Activated effector memory CD4-positive, alpha-beta T cell treated with anti-CD3 and anti-CD28 coated beads, Interleukin-2, amount 50 U/mL, for 16 hours (primary cell): ENCODE measurements at places on chromosomes 5 and 9.

- no peak for DNase-seq
These were observed 36.5 kb downstream of the SYK start for GRCh38 chr9:90838098-90838497.

- no peak for DNase-seq
These were observed 16.7 kb upstream of the SLC28A3 start for GRCh38 chr9:84357275-84357674.

- DNase-seq: no peak
These were observed 264.3 kb upstream of the KCNN2 start for GRCh38 chr5:114097570-114097969.

DNA sequence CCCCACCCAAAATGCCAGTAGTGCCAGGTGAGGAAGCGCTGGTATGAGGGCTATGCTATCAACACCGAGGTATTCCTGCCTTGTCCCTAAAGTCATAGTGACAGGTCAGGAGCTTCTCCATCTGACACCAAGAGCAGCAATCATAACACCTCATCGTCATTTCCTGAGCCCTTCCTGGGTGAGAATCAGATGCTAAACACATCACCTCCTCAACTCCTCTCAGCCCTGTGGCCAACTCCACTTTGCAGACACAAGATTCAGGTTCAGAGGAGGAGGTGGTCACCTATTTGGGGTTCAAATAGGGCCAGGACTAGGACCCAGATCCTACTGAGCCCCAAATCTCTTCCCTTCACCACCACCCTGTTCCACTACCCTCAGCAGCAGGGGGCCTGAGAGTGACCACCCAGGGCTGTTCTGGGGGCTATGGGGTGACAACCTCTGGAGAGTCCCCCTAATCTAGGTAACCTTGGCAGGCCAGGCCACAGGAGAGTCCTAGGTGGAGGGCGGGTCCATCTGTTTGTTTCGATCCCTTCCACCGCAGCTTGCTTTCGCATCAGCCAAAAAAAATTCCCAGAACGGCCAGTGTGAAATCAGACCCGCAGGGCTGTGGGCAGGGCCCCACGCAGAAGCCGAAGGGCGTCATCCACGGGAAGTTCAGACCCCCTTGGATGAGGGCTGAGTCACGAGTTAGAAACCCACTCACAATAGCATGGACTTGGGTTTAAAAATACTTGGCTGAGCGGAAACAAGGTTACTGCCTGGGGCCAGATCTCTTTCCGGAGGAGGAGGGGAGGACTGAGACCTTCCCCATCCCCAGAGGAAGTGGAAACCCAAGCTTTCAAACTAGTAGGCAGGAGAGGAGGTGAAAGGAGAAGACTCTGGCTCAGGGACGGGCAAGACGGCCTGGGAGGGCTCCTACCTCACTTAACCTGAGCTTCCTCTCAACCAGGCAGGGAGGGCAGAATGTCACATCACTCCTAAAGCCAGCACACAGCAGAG is 8.7 kb downstream of the STK10 start:
- peak; percentile 83 for DNase-seq

- no peak for DNase-seq
These were observed 6.2 kb downstream of the SHC3 start for GRCh38 chr9:89172398-89172797.

GRCh38 chr5:181133610-181134231 is 2.8 kb upstream of the OR2V1 start:
- DNase-seq: no peak

- no peak for DNase-seq
These were observed 241.1 kb upstream of the ATP10B start for GRCh38 chr5:161093100-161093499.

DNA sequence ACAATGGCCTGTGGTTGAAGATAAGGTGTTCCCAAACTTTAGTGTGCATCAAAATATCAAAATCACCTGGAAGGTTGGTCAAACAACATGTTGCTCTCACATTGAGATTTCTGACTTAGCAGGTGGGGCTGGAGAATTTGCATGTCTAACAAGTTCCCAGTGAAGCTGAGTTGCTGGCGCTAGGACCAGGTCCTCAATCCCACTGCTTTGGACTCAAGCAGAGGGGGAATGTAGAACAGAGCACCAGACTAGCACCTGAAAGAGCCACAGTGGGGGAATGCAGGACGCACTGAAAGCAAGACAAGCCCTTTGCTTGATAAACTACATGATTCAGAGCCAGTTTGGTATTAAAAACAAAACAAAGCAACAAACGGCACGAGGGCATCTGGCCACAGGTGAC is 458.1 kb downstream of the MTRR start:
- no peak for DNase-seq

- no peak for DNase-seq
These were observed 737.9 kb upstream of the ZNF608 start for GRCh38 chr5:125484272-125484741.

GRCh38 chr5:179975713-179976134 is 68.0 kb upstream of the TBC1D9B start:
- no peak for DNase-seq

GRCh38 chr5:37111426-37112382 is 137.5 kb downstream of the CPLANE1 start:
- no peak for DNase-seq

- no peak for DNase-seq
These were observed 120.2 kb upstream of the GRHPR start for GRCh38 chr9:37302277-37302676.

GRCh38 chr5:139689631-139690063 is 41.5 kb downstream of the CXXC5 start:
- DNase-seq: no peak

DNA sequence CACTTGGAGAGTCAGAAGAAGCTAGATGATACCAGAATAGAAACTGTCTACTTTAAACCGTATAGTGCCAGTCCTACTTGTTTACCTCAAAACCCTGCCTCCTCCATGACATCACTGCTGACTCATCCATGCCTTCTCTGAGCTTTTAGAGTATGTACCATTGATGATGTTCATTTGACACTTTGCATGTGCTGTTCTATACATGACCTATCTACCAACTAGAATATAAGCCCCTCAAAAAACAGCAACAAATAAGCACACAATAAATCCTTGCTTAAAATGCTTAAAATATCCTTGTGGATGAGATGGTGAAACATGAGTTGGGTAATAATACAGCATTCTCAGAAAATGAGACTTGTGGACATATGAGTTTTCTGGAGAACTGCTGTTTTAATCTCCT is 2.6 kb downstream of the CTNNAL1 start:
- peak; percentile 81 for DNase-seq

- DNase-seq: peak; percentile 50
These were observed 74.1 kb downstream of the PAX5 start for GRCh38 chr9:36959681-36960574.

DNA sequence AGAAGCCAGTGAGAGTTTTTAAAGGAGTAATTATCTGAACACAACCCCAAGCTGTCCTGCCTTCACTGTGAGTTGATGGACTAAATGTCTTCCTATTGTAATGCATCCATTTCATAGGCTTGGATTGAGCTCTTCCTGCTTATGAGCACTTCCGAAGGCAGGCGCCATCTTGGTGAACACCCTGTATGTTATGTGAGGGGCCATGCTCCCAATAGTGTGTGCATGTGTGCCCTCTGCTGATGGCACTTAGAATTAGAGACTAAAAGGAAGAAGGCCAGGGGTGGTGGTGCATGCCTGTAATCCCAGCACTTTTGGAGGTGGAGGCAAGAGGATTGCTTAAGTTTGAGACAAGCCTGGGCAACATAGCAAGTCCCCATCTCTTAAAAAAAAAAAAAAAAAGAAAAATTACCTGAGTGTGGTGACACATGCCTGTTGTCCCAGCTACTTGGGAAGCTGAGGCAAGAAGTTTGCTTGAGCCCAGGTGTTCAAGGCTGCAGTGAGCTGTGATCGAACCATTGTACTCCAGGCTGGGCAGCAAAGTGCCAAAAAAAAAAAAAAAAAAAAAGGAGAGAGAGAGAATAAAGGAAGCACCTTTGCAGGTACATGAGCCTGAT is 65.0 kb downstream of the C9orf152 start:
- DNase-seq: no peak

- DNase-seq: no peak
These were observed 443.1 kb upstream of the DAB2 start for GRCh38 chr5:39867923-39868322.
